ENCODE measurements at places on chromosomes 6 and 20.

DNA sequence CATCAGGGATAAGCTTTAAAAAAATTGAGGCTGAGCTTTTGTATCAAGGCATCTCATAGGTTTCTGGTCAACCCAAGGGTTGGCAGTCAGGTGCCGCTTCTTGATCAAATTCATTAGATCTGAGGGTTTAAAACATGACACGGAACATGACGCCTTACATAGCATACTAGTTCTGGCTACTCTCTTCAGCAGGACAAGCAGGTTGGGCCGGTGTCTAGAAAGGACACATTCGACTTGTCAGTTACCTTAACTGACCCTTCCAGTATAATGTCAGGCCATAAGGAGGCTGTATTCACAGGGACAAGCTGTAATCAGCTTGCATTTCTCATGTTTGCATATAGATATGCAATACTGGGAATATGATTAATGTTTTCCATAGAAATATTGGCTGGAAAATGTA is 65.6 kb downstream of the PHACTR1 start:
- DNase-seq: no peak

- no peak for DNase-seq
Observed at GRCh38 chr20:64113796-64114355, 6.5 kb upstream of the NPBWR2 start.

DNA sequence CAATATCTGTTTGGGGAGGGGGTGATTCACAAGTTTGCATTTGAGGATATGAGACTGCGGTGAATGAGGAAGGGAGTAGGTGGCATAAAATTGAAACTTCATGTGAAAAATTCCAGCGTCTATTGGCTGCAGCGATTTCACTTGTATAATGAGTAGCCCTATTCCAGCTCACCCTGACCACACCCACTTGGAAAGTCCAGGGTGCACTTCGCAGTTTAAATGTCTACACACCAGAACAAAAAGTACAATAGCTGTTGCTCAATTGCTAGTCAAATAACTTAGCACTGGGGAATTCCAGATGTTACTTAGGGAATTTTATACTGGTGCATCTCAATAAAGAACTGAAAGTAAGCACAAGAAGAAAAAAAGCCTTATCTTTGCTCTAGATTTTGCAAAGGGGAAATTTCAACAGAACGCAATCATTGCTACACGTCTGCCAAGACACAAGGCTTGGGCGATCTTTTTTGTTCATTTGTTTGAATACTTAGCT is 6.3 kb downstream of the TNFAIP3 start:
- DNase-seq: peak; percentile 33

GRCh38 chr20:36967636-36968035 is 16.1 kb upstream of the SAMHD1 start:
- no peak for DNase-seq

- no peak for DNase-seq
Observed at GRCh38 chr20:58714340-58714922, 21.8 kb downstream of the NPEPL1 start.

GRCh38 chr20:62617711-62618483 is 24.4 kb upstream of the SLCO4A1 start:
- no peak for DNase-seq

GRCh38 chr6:106450653-106451052 is 90.1 kb downstream of the CRYBG1 start:
- no peak for DNase-seq

DNA sequence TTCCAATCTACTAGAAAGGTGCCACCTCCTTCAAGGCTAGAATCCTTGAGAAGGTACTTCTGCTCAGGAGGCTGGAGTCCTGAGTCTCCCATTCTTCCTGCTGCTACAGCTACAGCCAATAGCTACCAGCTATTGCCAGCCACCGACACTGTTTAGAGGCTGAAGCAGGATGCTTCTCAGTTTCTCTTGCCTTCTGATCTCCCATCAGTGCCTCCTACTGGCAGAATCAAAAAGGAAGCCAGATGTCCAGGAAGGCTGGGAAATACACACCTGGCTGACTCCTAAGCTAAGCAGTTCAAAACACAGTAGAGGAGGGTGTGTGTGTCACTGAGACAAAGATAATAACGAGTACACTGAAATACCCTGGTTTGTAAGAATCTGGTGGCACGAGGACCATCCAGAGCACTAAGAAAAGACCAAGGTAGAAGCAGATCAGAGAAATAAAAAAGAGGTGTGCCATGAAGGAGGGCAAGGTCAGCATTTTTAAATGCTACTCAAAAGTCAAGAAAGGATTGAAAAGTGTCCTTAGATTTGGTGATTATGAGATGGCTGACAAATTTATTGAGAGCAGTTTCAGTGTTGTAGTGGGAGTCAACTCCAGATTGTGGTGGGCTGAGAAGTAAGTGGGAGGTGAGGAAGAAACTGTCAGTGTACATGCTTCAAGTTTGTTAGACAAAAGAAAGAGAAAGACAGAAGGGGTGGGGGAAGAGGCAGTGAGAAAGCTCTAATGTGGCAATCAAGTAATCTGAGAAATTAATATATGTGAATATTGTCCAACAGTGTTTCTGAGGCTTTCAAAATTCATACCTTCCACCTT is 2.3 kb upstream of the HLA-DMA start:
- no peak for DNase-seq

GRCh38 chr6:90885611-90886056 is 298.8 kb upstream of the MAP3K7 start:
- no peak for DNase-seq
